ENCODE measurements at places on chromosomes 1 and 21. TPM values are rescaled to one million over a fixed set of nuclear protein-coding genes. Genes with fewer than 3 reads are reported as not detected.

- H3K27me3 ChIP-seq = no peaks in the 10 kb centered on the region
- no peak overlapping the region for H3K27ac ChIP-seq
- no peak for DNase-seq
- no peaks in the 10 kb centered on the region for H3K36me3 ChIP-seq
Observed at GRCh38 chr1:180505732-180506335, 3.5 kb upstream of the ACBD6 start.

DNA sequence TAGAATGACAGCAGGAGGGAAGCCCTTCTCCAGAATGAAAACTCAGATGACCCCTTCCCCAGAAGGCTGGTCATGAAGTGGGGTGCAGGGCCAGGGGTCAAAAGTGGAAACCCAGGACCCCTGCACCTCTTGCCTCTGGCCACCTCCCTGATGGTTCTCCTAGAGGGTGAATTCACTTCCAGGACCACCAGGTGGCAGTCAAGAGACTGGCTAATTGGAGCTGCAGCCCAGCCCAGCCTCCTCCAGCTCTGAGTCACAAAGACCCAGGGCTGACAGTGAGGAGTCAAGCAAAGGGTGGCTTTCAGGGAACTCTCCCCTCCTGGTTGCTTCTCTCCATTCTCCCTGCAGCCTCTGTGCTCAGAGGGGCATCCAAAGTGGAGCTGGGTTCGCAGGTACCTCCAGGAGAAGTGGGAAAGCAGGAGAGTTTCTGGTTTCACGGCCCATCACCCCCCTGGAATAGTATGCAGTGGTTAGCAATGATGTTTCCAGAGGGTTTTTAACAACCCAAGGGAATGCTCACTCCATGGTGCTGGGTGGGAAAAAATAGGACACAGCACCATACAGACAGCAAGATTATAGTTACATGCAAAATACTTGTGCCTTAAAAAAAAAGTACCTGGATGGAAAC is 6.1 kb upstream of the EPHB2 start:
- H3K4me1 ChIP-seq = no peaks in the 10 kb centered on the region
- no peaks in the 10 kb centered on the region for H3K27me3 ChIP-seq
- H3K36me3 ChIP-seq = no peaks in the 10 kb centered on the region
- DNase-seq = peak; percentile 84

SLC5A9 gene
- not detected for polyA plus RNA-seq

DNA sequence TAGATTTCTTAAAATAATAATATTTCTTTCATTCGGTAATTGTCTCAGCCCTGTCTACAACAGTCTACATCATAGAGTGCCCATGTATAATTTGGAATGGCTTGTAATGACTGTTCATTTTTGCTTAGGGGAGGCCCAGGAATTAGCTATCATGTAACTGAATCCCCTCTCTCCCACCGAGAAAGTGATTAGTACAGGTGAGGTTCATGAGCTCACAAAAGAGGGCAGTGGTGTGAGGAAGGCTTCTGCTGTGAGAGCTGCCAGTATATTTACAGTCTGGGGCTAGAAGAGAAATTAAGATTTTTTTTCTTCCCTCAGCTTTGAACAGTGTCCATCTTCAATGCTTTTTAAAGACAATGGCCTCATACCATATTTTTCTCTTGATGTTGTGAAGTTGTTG is 340.7 kb downstream of the ADGRL2 start:
- no peak for DNase-seq
- H3K36me3 ChIP-seq = no peaks in the 10 kb centered on the region
- H3K4me3 ChIP-seq = no peak overlapping the region

ALX3 gene
- polyA plus RNA-seq = not detected

DNA sequence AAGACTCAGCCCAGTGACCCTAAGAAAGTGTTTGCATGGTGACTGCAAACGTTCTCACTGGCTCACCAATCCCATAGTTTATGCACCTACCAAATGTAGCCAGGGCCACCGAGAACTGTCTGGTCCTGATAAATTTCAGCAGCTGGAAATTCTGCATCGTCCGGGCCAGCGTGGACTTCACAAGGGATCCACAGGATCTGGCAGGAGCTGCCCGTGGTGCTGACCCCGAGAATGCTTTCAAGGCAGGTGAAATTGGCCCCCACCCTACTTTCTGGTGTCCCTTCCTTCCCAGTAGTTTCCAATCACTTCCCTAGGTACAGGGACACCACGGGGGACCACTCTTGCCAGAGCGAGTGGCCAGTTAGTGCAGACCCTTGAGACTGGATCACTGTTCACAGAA is 26.2 kb downstream of the UBASH3A start:
- no peak overlapping the region for H3K4me3 ChIP-seq
- H3K36me3 ChIP-seq = no peaks in the 10 kb centered on the region
- H3K4me1 ChIP-seq = no peaks in the 10 kb centered on the region
- H3K27me3 ChIP-seq = no peaks in the 10 kb centered on the region

GRCh38 chr1:9453779-9454418 is 85.4 kb upstream of the SLC25A33 start:
- H3K4me3 ChIP-seq = no peak overlapping the region
- no peaks in the 10 kb centered on the region for H3K36me3 ChIP-seq
- peaks cover 2% of the 10 kb centered on the region for H3K4me1 ChIP-seq
- DNase-seq = no peak
- H3K27me3 ChIP-seq = no peaks in the 10 kb centered on the region

HOOK1 gene
- not detected for polyA plus RNA-seq

- H3K4me3 ChIP-seq = no peak overlapping the region
- H3K4me1 ChIP-seq = peaks cover 6% of the 10 kb centered on the region
- H3K36me3 ChIP-seq = peaks cover 11% of the 10 kb centered on the region
- DNase-seq = no peak
- no peak overlapping the region for H3K27ac ChIP-seq
Observed at GRCh38 chr1:244858357-244858756, 6.0 kb downstream of the HNRNPU start.

DNA sequence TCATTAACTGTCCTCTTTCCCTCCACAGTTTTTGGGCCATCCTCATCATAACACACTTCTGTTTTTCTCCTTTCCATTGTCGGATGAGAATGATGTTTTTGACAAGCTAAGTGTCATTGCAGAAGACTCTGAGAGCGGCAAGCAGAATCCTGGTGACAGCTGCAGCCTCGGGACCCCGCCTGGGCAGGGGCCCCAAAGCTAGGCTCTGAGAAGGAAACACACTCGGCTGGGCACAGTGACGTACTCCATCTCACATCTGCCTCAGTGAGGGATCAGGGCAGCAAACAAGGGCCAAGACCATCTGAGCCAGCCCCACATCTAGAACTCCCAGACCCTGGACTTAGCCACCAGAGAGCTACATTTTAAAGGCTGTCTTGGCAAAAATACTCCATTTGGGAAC is 28.6 kb upstream of the IFNAR1 start:
- no peak for DNase-seq
- H3K4me3 ChIP-seq = no peak overlapping the region
- H3K4me1 ChIP-seq = no peaks in the 10 kb centered on the region

FAM177B gene
- polyA plus RNA-seq = not detected

- no peaks in the 10 kb centered on the region for H3K36me3 ChIP-seq
- H3K27me3 ChIP-seq = no peaks in the 10 kb centered on the region
- H3K4me1 ChIP-seq = no peaks in the 10 kb centered on the region
- DNase-seq = no peak
- H3K4me3 ChIP-seq = no peak overlapping the region
Observed at GRCh38 chr1:197961449-197961848, 44.3 kb downstream of the LHX9 start.

- no peaks in the 10 kb centered on the region for H3K27me3 ChIP-seq
- H3K4me3 ChIP-seq = no peak overlapping the region
- peak overlapping the region; percentile 64 for H3K27ac ChIP-seq
- no peaks in the 10 kb centered on the region for H3K36me3 ChIP-seq
Observed at GRCh38 chr1:78340006-78340405, 150.8 kb upstream of the PTGFR start.

GRCh38 chr1:227886503-227886961 is 61.2 kb downstream of the WNT9A start:
- H3K27me3 ChIP-seq = no peaks in the 10 kb centered on the region
- H3K36me3 ChIP-seq = no peaks in the 10 kb centered on the region
- no peak overlapping the region for H3K27ac ChIP-seq
- H3K4me3 ChIP-seq = no peak overlapping the region
- DNase-seq = no peak
- peaks cover 2% of the 10 kb centered on the region for H3K4me1 ChIP-seq

- no peaks in the 10 kb centered on the region for H3K36me3 ChIP-seq
- no peak within 1 kb of the TSS for H3K27ac ChIP-seq
- no peaks in the 10 kb centered on the region for H3K27me3 ChIP-seq
- peak; percentile 54 for DNase-seq
- H3K4me1 ChIP-seq = no peaks in the 10 kb centered on the region
Observed at GRCh38 chr1:111290630-111291029, at the start of gene CHIA. Gene CHIA (plus strand): TSS chr1:111290851. CDS start chr1:111310468, 19,617 bp downstream.

TMEM69 gene
- 54.3 TPM for polyA plus RNA-seq

DNA sequence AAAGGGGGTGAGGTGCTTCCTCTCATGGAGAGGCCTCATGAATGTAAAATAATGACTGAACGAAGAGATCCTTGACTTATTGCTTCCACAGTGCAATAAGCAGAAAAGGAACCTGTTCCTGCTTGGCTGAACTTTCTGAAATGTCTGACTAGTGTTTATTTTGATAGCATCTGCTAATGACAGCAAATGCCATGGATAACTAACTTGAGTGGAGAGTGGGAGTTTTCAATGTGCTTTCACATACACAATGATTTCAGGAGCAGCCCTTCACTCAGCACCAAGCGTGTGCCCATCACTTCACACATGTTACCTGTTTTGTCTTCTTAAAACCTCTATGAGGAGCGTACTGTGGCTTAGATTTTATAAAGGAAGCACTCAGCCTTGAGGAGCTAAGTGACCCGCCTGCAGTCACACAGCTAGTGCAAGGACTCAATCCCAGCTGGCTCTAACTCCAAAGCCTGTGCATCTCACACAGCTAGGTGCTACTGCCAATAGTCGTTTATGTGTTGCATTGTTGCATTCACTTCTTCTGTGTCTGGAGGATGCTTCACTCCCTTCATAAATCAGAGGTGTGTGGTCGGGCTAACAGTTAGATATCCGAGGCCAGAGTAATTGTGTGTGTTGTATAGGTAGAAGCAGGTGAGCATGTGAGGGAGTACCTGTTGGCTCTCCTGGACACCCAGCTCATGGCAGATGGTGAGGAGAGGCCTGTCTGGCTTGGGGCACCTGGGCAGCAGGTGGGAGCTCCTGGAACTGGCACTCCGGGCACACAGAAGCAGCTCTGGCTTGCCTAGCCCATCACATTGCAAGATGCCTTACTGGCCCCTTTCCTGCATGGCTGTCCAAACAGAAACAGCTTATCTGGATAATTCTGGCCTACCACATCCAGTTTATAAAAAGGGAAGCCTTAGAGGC is 12.8 kb downstream of the CASQ2 start:
- no peak for DNase-seq
- no peak overlapping the region for H3K27ac ChIP-seq
- no peaks in the 10 kb centered on the region for H3K4me1 ChIP-seq

TUFT1 gene
- 24.7 TPM for polyA plus RNA-seq

DMRTB1 gene
- polyA plus RNA-seq = not detected

DNA sequence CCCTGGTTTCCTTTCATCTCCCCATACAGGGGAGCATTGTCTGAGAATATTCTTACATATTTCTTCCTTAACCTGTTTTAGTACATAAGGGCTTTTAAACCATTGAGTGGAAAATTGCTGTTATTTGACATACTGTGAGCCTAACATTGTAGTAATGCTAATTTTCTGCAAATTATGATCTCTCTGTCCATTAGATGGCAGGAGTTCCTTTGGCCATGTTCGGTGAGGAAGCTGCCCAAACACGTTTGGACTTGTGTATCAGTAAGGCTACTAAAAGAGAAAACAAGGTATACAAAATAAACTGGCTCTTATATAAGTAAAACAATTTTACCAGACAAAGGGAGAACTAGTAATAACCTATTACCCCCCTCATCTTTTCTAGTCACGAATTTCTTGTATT is 29.2 kb downstream of the CDC7 start:
- H3K4me1 ChIP-seq = peaks cover 6% of the 10 kb centered on the region
- no peak overlapping the region for H3K27ac ChIP-seq
- H3K27me3 ChIP-seq = no peaks in the 10 kb centered on the region
- DNase-seq = peak; percentile 17
- H3K4me3 ChIP-seq = no peak overlapping the region

DNA sequence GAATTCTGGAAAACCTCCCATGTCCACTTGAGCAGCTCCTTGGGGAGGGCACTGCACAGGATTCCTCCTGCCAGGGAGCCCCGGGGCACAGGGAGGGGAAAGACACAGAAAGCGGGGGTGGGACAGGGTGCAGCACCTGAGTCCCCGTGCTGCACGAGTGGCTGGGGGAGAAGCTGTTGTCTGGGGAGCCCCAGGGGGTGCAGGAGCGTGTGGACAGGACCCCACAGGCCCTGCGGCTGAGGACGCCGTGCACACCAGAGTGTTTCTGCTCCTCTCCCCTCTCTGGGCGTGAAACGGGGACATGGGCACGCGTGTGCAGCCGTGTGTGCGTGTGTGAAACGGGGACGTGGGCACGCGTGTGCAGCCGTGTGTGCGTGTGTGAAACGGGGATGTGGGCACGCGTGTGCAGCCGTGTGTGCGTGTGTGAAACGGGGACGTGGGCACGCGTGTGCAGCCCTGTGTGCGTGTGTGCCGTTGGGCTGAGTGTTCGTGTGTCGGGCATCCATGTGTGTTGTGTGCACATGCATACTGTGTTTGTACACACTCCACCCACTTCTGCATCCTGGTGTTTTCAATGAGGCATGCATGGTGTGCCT is 21.9 kb downstream of the FAAP20 start:
- H3K4me1 ChIP-seq = no peaks in the 10 kb centered on the region
- no peak overlapping the region for H3K4me3 ChIP-seq
- H3K27ac ChIP-seq = no peak overlapping the region
- H3K27me3 ChIP-seq = no peaks in the 10 kb centered on the region
- H3K36me3 ChIP-seq = no peaks in the 10 kb centered on the region

RHD gene
- not detected for polyA plus RNA-seq

GRCh38 chr1:64121766-64122385 is 81.5 kb upstream of the UBE2U start:
- no peaks in the 10 kb centered on the region for H3K36me3 ChIP-seq
- no peak for DNase-seq
- no peak overlapping the region for H3K4me3 ChIP-seq
- H3K27ac ChIP-seq = no peak overlapping the region
- H3K27me3 ChIP-seq = no peaks in the 10 kb centered on the region

CRYAA gene
- polyA plus RNA-seq = not detected

KRTAP11-1 gene
- polyA plus RNA-seq = not detected

ERICH3 gene
- not detected for polyA plus RNA-seq

DNA sequence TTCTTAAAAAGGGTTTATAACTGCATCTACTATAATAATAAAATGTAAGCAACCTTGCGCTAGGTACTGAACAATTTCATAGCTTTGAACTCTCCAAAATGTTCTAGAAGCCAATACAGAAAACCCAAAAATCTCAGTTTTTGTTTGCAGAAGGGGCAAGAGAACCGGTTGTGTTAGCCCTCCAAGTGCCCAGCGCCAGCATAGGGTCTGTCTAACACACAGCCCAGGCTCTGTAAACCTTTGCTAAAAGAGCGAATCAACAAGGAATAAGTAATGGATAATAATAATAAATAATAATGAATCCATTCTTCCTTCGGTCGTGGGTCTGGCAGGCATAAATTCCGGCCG is 333 bp upstream of the CHAF1B start:
- DNase-seq = no peak
- H3K4me1 ChIP-seq = peaks cover 2% of the 10 kb centered on the region
- H3K4me3 ChIP-seq = peak overlapping the region; percentile 73

- H3K27ac ChIP-seq = no peak overlapping the region
- peak; percentile 82 for DNase-seq
- no peaks in the 10 kb centered on the region for H3K4me1 ChIP-seq
- no peaks in the 10 kb centered on the region for H3K27me3 ChIP-seq
- no peak overlapping the region for H3K4me3 ChIP-seq
Observed at GRCh38 chr1:10980094-10980577, 32.3 kb upstream of the TARDBP start.

Measured in fibroblast of lung (primary cell).